ENCODE measurements at places on chromosomes 7 and 10.

DNA sequence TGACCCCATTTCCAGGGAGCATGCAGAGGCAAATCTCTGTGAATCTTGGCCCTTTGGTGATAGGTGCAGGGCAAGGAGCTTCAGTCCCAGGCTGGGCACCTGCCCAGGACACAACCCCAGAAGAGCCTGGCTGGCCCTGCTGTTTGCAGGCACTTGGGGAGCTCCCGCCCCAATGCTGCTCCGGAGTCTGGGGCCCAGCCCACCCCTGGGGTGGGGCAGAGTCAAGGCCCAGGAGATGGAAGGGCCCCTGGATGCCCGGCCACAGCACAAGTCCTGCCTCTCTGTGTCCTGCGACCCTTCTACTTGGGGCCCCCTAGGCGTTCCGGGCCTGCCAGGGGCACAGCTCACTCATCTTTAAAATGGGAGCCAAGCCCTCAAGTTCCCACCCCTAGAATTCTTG is 24.7 kb downstream of the PDGFA start:
- no peak for DNase-seq

- DNase-seq = no peak
Observed at GRCh38 chr10:91367127-91367531, 43.0 kb upstream of the HECTD2 start.

DNA sequence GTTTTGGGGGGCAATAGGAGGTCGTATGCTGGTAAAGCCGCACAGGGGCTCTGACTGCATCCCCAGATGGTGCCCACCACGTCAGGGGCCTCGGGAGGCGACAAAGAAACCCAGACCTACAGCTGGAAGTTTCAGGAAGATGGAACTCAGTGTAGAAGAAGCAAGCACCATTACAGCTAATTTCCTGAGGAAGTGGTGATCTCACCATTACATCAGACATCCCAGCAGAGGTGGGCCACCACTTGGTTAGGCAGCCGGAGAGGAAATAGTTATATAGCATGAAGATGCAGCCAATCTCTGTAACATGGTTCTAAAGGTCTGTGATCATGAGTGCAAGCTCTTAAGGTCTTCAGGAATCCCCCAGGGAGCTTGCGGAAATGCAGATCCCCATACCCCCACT is 127.3 kb upstream of the PCBD1 start:
- DNase-seq = no peak

DNA sequence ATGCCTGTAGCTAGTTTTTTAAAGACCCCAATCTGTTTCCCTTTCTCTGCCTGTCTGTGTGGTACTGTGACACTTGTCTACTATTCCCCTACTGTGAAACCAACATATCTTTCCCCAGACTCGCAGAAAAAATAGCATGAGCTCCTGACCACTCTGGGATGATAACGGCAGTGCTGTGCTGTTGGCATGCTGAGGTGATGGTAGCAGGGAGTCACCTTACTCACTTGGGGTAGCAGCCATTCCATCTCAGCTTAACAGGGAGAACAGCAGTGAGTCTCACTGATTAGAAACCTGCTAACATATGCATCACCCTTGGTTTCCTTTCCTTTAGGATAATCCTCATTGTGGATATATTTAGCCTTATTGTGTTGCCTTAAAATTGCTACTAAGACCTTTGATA is 469.6 kb upstream of the FZD8 start:
- no peak for DNase-seq
